Stimulated activated naive CD4-positive, alpha-beta T cell (primary cell): ENCODE measurements at places on chromosomes 7 and 10.

GRCh38 chr10:13056456-13057077 is 43.4 kb upstream of the OPTN start:
- DNase-seq = no peak

DNA sequence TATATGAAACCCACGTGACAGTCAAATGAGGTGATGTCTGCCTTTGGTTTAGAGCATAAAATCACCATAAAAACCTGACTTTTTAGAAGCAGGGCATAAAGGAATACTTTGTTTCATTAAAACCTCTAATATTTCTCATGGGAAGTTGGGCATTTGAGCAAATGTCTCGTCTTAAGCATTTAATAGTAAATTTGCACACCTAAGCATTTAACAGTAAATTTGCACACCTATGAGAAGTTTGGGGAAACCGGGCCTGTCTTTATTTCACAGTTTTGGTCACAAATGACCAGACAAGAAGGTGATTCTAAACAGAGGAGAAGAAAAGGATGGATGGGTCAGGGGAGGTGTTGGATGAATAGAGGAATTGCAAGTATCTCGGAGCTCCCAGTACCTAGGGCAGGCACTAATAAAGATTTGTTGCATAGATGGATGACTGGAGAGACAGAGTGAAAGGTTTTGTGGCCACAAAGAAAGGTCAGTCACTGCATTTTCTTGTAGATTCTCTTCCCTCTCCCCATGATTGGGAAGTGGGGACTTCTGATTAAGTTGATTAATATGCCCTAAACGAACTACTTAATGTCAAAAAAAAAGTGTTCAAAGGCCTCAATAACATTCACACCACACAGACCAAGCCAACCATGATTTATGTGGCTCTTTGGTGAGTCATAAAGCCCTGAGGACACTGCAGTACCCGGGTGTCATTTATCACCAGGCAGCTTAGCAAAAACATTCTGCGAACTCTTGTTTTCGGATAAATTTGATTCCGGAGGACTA is 158.2 kb downstream of the SPAG6 start:
- DNase-seq = no peak

- no peak for DNase-seq
Measured at GRCh38 chr7:108402865-108403264, 53.4 kb downstream of the NRCAM start.

GRCh38 chr7:20541608-20542349 is 73.7 kb upstream of the ABCB5 start:
- no peak for DNase-seq
